Activated naive CD8-positive, alpha-beta T cell treated with anti-CD3 and anti-CD28 coated beads, Interleukin-2, amount 10 ng/mL, durations not matched to agents 7 days and 5 days (primary cell): ENCODE measurements at places on chromosomes 4 and X.

- no peak for DNase-seq
- H3K27me3 ChIP-seq: no peaks in the 10 kb centered on the region
- peak overlapping the region; percentile 61 for H3K4me3 ChIP-seq
These were observed 123.2 kb upstream of the FAM9C start for GRCh38 chrX:13167481-13168231.

- H3K27me3 ChIP-seq: no peaks in the 10 kb centered on the region
- peak; percentile 50 for DNase-seq
- no peaks in the 10 kb centered on the region for H3K36me3 ChIP-seq
- peak overlapping the region; percentile 63 for H3K27ac ChIP-seq
- peaks cover 4% of the 10 kb centered on the region for H3K4me1 ChIP-seq
- H3K4me3 ChIP-seq: no peak overlapping the region
These were observed 13.1 kb upstream of the ACOT9 start for GRCh38 chrX:23756165-23756564.

GRCh38 chr4:18572481-18572880, 550.9 kb upstream of the LCORL start:
- no peak for DNase-seq
- H3K4me3 ChIP-seq: no peak overlapping the region
- no peaks in the 10 kb centered on the region for H3K4me1 ChIP-seq
- H3K36me3 ChIP-seq: no peaks in the 10 kb centered on the region

DNA sequence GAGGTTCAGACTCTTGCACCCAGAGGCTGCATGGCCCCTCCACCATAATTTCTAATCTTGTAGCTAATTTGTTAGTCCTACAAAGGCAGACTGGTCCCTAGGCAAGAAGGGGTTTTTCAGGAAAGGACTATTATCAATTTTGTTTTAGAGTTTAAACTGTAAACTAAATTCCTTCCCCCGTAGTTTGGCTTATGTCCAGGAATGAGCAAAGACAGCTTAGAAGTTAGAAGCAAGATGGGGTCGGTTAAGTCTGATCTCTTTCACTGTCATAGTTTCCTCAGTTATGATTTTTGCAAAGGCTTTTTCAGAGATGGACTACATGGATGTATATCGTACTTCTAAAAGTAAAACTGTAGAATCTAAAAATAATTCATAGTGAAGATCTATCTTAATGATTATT, 258.1 kb upstream of the IL1RAPL1 start:
- H3K27me3 ChIP-seq: no peaks in the 10 kb centered on the region
- H3K36me3 ChIP-seq: no peaks in the 10 kb centered on the region
- no peak overlapping the region for H3K27ac ChIP-seq
- H3K4me3 ChIP-seq: no peak overlapping the region

GRCh38 chr4:176268963-176269362, at the start of gene ASB5:
Gene ASB5, minus strand, starts transcription at chr4:176269222. Its CDS starts 114 bp downstream, at chr4:176269108.
- H3K4me3 ChIP-seq: no peak within 1 kb of the TSS
- no peak within 1 kb of the TSS for H3K27ac ChIP-seq
- H3K36me3 ChIP-seq: no peaks in the 10 kb centered on the region
- no peaks in the 10 kb centered on the region for H3K4me1 ChIP-seq
- H3K27me3 ChIP-seq: peaks cover 4% of the 10 kb centered on the region
